ENCODE measurements at places on chromosomes 5 and 9. TPM values are rescaled to one million over a fixed set of nuclear protein-coding genes. Genes with fewer than 3 reads are reported as not detected.

Gene GRIN3A
- 0.42 TPM for total RNA-seq

Gene IL13
- total RNA-seq: not detected

Gene TRIM41
- total RNA-seq: 37.4 TPM

Gene IFNA13
- total RNA-seq: not detected

- no peaks in the 10 kb centered on the region for H3K36me3 ChIP-seq
- no peak for DNase-seq
- no peak overlapping the region for H3K27ac ChIP-seq
- H3K4me3 ChIP-seq: no peak overlapping the region
Observed at GRCh38 chr5:141039517-141039916, 11.7 kb upstream of the PCDHB1 start.

- no peaks in the 10 kb centered on the region for H3K27me3 ChIP-seq
- no peak overlapping the region for H3K4me3 ChIP-seq
- no peak for DNase-seq
- H3K4me1 ChIP-seq: no peaks in the 10 kb centered on the region
- peaks cover 1% of the 10 kb centered on the region for H3K36me3 ChIP-seq
Observed at GRCh38 chr9:122071715-122072114, 21.4 kb downstream of the TTLL11 start.

- no peaks in the 10 kb centered on the region for H3K36me3 ChIP-seq
- no peaks in the 10 kb centered on the region for H3K27me3 ChIP-seq
- H3K4me3 ChIP-seq: no peak overlapping the region
- DNase-seq: no peak
- no peak overlapping the region for H3K27ac ChIP-seq
Observed at GRCh38 chr5:117888688-117889087, 1099.7 kb downstream of the DTWD2 start.

GRCh38 chr5:84682531-84682930, 297.9 kb upstream of the EDIL3 start:
- no peak for DNase-seq
- H3K27ac ChIP-seq: no peak overlapping the region
- H3K27me3 ChIP-seq: no peaks in the 10 kb centered on the region
- no peak overlapping the region for H3K4me3 ChIP-seq
- H3K4me1 ChIP-seq: no peaks in the 10 kb centered on the region
- no peaks in the 10 kb centered on the region for H3K36me3 ChIP-seq

DNA sequence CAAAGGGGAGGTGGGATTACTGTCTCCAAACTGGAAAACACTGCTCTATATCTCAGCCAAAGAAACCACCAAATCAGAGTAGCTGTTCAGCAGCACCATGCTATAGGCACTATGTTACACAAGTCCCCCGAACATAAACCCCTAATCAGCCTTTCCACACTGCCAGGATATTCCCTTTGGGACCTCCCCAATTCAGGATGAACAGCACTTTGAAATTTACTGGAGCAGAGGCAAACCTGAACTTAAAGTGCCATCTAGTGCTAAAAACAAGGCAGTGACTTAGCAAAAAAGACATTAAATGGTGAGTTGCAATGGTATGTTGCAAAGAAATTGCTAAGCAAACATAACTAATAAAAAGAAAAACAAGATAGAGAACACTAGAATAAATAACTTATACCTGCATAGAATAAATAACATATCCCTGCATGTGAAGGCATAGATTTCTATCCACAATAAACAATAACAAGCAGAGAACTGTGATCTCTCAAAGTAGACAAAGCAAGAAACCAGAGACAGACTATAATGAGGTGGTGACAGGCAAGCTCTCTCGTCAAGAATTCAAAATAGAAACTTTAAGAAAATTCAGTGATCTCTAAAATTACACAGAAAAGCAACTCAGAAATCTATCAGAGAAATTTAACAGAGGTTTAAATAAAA, 584.4 kb upstream of the ACO1 start:
- H3K4me3 ChIP-seq: no peak overlapping the region
- no peak for DNase-seq
- peaks cover 8% of the 10 kb centered on the region for H3K4me1 ChIP-seq
- H3K27ac ChIP-seq: no peak overlapping the region
- peaks cover 2% of the 10 kb centered on the region for H3K36me3 ChIP-seq
- H3K27me3 ChIP-seq: no peaks in the 10 kb centered on the region
